ENCODE measurements at places on chromosomes 5 and 9. TPM values are rescaled to one million over a fixed set of nuclear protein-coding genes. Genes with fewer than 3 reads are reported as not detected.
A peak's percentile ranks its signal among the peaks of the same experiment; 100 is the strongest.

GRCh38 chr5:122183098-122183787 is 53.9 kb downstream of the ZNF474 start:
- no peaks in the 10 kb centered on the region for H3K4me1 ChIP-seq
- DNase-seq = no peak
- H3K4me3 ChIP-seq = no peak overlapping the region
- H3K36me3 ChIP-seq = no peaks in the 10 kb centered on the region
- no peak overlapping the region for H3K27ac ChIP-seq

Gene MYO10
- not detected for total RNA-seq

Gene EPB41L4A
- 1.9 TPM for total RNA-seq

- no peaks in the 10 kb centered on the region for H3K27me3 ChIP-seq
- no peak overlapping the region for H3K27ac ChIP-seq
- DNase-seq = no peak
- no peak overlapping the region for H3K4me3 ChIP-seq
These were observed 5.1 kb upstream of the FBXO38 start for GRCh38 chr5:148378670-148379069.

DNA sequence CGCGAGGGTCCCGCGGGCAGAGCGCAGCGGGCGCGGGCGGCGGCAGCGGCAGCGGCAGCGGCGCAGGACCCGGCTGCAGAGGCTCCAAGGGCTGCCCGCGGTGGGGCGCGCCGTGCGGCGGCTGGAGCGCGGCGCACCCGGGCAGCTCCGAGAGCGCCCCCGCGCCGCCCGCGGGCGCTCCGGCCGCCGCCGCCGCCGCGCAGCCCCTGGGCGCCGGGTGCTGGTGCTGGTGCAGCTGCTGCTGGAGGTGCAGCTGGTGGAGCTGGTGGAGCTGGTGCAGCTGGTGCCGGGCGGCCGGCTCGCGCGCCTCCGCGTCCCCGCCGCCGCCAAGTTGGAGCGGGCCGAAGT is 644 bp downstream of the IER5L start:
- no peaks in the 10 kb centered on the region for H3K27me3 ChIP-seq
- no peak overlapping the region for H3K27ac ChIP-seq
- H3K36me3 ChIP-seq = no peaks in the 10 kb centered on the region
- no peak for DNase-seq

Gene GPR21
- 1.0 TPM for total RNA-seq

GRCh38 chr5:123809594-123810221 is 297.7 kb downstream of the CSNK1G3 start:
- H3K4me1 ChIP-seq = no peaks in the 10 kb centered on the region
- no peaks in the 10 kb centered on the region for H3K36me3 ChIP-seq
- no peak overlapping the region for H3K27ac ChIP-seq
- no peak for DNase-seq
- H3K27me3 ChIP-seq = no peaks in the 10 kb centered on the region

GRCh38 chr9:93125331-93125894 is 8.6 kb downstream of the NINJ1 start:
- H3K4me3 ChIP-seq = no peak overlapping the region
- H3K36me3 ChIP-seq = peaks cover 19% of the 10 kb centered on the region
- DNase-seq = no peak

- no peaks in the 10 kb centered on the region for H3K36me3 ChIP-seq
- no peaks in the 10 kb centered on the region for H3K27me3 ChIP-seq
- peak overlapping the region; percentile 97 for H3K27ac ChIP-seq
These were observed 596 bp upstream of the CDC37L1 start for GRCh38 chr9:4678679-4679267.

Gene CARTPT
- total RNA-seq = not detected

DNA sequence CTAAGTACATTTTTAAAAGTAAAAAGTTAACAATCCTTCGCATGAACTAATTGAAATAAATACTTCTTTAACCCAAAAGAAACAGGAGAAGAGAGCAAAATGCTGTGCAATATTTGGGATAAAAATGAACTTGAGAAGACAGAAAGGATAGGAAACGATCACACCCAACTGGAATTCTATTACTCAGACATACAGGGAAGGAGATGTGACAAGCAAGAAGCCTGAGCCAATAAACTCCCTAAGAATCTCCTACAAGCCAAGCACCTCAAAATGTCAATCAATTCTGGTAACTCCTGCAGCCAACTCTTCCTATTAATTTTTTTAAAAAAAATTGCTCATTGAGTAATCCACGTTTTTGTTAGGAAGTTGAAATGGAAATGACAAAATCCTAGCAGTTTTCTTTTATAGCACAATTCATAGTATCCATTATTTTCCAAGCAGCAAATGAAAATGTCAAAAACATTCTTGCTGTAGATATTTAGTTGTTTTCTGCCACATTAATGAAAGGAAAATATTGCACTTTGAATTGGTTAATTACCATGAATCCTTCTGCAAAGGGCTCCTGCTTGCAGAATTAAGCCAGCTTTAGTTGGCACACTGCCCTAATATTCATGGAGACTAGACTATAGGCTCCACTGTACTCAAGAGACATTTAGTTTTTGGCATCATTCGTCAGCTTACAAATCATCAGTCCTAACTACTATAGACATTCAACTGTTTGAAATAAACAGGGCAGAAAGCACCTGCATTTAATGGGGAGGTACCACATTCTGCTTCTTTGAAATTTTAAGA is 89.0 kb downstream of the RFX3 start:
- H3K4me1 ChIP-seq = no peaks in the 10 kb centered on the region
- H3K27ac ChIP-seq = no peak overlapping the region
- DNase-seq = no peak
- H3K27me3 ChIP-seq = no peaks in the 10 kb centered on the region

Gene SHC3
- total RNA-seq = 0.18 TPM

Gene DOK3
- 4.8 TPM for total RNA-seq

DNA sequence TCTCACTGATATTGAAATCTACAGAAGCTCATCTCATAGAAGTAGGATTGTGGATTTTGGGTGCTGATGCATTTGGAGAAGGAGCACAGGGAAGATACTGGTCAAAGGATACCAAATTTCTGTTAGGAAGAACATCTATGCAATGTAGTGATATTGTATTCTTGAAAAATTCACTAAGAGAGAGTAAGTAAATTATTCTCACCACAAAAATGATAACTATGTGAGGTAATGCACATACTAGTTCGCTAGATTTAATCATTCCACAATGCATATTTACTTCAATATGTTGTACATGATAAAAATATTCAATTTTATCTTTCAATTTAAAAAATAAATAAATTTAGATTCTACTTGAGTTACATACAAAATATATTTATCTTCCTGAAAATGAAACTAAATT is 2040.5 kb upstream of the C9orf72 start:
- no peaks in the 10 kb centered on the region for H3K4me1 ChIP-seq
- H3K4me3 ChIP-seq = no peak overlapping the region
- H3K27me3 ChIP-seq = no peaks in the 10 kb centered on the region
- no peak overlapping the region for H3K27ac ChIP-seq
- H3K36me3 ChIP-seq = no peaks in the 10 kb centered on the region

DNA sequence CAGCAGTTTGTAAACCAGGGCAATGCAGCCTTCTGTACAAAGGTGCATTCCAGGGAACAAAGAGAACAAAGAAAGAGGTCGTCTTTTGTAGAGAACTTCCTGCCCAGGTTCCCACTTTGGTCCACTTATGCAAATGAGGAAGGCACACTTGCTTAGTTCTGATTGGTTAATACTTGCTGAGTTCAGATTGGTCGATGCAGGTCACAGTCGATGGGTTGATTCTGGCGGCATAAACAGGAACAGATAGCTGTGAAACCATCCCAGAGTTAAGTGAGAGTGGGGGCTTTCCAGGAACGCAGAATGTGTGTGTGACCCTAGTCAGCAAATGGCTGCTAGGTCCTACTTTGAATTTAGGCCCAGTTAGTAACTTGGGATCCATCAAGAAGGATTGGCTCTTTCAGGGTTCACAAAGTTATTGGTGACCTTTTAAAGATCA is 1.8 kb upstream of the ADAMTS13 start:
- no peak overlapping the region for H3K4me3 ChIP-seq
- H3K4me1 ChIP-seq = peaks cover 36% of the 10 kb centered on the region

Measured in T-cell (primary cell).